Urinary bladder (tissue), 4 donors: ENCODE measurements at places on chromosomes 3 and 15. TPM values are rescaled to one million over a fixed set of nuclear protein-coding genes. Genes with fewer than 3 reads are reported as not detected.

Gene KATNBL1
- 143 TPM for total RNA-seq

Gene ANKUB1
- not detected for total RNA-seq

Gene MUC4
- total RNA-seq: 0.42 TPM

Gene NEO1
- 52.4 TPM for total RNA-seq

Gene ZMYND10
- 1.2 TPM for total RNA-seq

Gene PIGZ
- 5.8 TPM for total RNA-seq

Gene GNAT1
- total RNA-seq: not detected

Gene TP63
- total RNA-seq: 26.3 TPM

Gene SERINC4
- total RNA-seq: not detected

Gene PIAS1
- 79.8 TPM for total RNA-seq

Gene TF
- total RNA-seq: 1.2 TPM

Gene GRK7
- total RNA-seq: 0.16 TPM

- no peak for DNase-seq
These were observed 5.9 kb downstream of the SOX2 start for GRCh38 chr3:181717549-181718171.

GRCh38 chr3:32960404-32961170 lies 9.1 kb downstream of the CCR4 start:
- no peak for DNase-seq

GRCh38 chr15:72272997-72273352 lies 621 bp upstream of the PARP6 start:
- DNase-seq: no peak

- no peak for DNase-seq
These were observed 102.5 kb upstream of the COL6A5 start for GRCh38 chr3:130242850-130243569.

DNA sequence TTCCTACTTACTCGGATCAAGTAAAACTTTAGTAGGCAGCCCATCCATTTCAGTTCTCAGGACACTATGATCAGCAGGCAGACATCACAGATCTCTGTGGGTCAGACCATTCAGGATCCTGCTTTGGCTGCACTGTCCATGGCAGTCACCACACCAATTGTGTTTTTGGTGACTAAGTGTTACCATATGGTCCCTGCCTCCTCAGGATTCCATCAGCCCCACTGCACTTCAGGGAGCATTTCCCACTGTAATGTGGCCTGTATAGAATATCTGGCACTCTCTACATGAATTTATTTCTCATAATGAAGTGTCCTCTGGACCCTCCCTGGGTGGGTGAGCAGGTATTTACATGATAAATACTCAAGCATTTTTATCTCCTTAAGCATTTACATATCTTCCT lies 41.3 kb downstream of the ZNF445 start:
- DNase-seq: no peak

- no peak for DNase-seq
These were observed 75.2 kb downstream of the CHSY1 start for GRCh38 chr15:101176625-101177024.

DNA sequence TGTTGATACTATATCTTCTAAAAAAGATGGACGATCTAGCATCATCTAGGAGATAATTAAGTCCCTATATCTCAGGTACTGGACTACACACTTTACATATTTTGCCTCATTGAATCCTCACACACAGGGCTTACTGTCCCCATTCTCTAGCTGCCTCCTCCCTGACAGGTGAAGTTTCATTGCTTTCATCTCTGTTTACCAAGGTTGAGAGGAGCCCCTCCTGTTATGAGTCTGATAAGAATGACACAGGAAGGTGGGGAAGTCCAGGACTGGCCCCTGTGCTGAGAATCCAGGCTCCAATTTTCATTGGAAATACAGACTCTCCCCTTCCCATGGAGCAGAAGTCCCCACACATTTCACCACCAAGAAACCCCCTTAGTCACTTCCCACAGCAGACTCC lies 105.2 kb downstream of the XXYLT1 start:
- DNase-seq: no peak

DNA sequence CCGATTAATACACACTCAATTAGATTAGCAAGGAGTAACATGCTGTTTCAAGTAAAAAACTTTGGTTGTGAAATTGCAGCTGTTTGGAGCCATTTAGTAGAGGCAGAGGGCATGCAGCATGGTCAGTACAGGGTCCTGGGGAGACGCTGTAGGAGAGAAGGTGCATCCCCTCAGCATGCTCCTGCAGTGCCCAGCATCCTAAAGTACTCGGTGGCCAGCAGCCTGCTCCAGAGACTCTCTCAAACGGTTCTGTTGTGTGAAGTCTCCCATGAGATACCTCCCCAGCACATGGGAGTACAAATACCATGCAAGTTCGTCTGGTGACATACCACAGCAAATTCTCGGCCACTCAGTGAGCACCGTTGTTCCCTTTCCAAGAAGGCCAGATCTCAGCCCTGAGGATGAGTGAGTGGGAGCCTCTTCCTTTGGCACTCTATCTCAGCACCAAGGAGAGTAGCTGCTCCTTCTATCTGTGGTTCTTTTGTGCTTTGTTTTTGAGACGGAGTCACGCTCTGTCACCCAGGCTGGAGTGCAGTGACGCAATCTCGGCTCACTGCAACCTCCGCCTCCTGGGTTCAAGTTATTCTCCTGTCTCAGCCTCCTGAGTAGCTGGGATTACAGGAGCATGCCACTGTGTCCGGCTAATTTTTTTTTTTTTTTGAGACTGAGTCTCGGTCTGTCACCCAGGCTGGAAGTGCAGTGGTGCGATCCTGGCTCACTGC lies 72.7 kb downstream of the TJP1 start:
- no peak for DNase-seq

DNA sequence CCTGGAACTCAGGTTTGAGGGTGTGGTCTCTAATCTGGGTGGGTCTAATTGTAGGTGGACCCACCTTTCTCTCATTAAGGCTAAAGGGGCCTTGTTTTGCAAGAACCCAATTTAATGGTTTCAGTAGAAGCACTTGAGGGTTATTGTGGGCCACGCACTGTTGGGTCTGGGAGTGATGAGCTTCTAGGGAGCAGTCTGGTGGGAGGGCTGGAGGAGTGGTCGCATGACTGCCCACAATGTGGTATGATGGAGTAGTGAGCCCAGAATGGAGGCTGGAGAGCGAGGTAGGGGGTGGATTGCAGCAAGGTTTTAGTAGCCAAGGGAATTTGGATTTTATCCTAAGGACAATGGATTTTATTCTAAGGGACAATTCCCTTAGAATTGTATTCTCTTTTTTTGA lies 2.7 kb downstream of the TATDN2 start:
- no peak for DNase-seq

GRCh38 chr3:44511238-44511566 lies 33.7 kb upstream of the ZNF445 start:
- DNase-seq: no peak

GRCh38 chr15:95497634-95498033 lies 832.9 kb upstream of the NR2F2 start:
- DNase-seq: no peak

- DNase-seq: no peak
These were observed 609.7 kb upstream of the GOLIM4 start for GRCh38 chr3:168705412-168705811.

DNA sequence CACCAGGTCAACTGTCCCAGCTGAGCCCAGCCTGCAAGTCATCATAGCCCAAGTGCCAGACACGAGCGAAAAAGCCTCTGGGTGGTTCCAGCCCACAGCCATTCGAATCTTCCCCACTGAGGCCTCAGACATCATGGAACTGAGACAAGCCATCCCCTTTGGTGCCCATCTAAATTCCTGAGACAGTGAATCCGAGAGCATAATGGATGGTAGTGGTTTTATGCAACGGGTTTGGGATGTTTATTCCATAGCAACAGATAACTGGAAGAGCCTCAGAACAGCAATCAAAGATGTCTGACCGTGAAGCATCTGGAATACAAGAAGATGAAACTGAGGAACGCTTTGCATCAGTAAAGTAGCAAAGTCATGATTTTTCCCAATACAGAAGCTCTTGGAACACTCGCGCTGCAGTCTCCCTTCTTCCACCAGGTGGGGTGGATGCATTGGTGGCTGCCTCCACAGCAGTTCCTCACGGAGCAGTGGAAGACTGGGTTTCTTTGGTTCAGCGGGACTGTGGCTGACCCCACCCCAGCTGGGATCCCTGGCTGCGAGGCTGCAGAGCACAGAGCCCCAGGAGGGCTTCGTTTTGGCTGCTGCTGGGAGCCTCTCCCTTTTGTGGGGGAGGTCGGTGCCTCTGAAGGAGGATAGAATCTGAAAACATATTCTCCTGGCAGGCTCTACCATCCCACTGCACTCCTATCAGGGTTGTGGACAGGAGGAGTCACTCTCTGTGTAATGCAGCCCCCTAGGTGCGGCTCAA lies 26.4 kb upstream of the PDE8A start:
- DNase-seq: peak; percentile 32

- no peak for DNase-seq
These were observed 12.4 kb downstream of the CACNA2D2 start for GRCh38 chr3:50491023-50491422.

DNA sequence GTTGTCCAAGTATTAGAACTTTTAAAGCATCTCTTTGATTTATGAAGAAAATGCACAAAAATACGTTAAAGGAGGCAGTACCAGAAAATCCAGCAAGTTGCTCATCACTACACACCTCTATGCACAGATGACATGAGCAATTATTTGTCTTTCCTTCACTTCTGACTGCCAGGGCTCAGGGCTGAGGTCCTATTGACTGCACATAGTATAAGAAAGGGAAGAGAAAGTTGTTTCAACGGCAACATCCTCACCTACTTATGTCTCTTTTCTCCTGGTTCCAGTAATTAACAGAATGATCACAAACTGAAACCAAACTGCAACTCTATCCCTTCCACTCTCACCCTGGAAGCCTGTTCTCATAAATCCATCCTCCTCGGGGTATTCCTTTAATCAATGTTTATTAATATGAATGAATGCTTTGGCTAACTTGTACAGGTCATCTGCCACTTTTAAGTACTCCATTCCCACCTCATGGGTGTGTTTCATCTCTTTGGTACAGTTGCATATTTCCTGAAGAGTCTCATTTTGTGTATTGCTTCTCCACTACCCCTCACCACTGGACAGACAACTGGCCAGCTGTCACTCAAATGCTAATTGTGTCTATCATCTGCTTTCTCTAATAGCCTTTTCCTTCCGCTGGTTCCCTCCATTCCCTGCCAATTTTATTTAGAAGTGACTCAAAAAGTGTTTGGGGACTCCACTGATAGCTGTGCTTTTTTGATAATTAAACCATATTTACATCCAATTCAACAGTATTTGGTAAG lies 34.5 kb downstream of the RAB27A start:
- DNase-seq: no peak

DNA sequence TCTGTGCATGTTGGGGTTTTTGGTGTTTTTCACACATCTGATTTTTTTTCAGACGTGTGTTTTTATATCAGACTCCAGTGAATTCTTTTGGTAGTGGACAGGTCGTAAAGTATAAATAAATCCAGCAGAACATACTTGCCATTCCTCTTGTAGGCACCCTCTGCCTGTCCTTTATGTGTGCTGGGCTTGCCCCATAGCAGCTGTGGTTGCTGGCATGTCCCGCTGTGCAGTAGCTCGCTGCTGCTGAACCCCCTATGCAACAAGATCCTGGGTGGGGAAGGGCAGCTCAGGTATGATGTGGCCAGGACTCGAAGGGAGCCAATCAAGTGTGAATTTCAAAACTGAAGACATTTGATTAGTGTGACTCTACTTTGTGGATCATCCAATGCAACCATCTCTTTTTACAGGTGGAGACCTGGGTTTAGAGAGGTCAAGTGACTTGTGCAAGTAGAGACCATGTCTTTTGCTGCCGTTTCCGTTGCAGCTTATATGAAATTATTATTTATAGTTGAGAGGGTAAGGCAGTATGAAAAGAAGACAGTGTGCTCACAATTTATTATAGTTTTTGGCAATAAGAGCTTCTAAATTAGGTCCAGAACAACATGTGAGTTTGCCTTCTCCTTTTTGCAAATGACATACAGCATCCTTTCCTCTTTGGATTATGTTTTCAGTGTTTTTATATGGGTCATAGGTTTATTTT lies 350.8 kb upstream of the C2CD4B start:
- no peak for DNase-seq

GRCh38 chr15:36925653-36926426 lies 174.5 kb downstream of the MEIS2 start:
- DNase-seq: no peak

DNA sequence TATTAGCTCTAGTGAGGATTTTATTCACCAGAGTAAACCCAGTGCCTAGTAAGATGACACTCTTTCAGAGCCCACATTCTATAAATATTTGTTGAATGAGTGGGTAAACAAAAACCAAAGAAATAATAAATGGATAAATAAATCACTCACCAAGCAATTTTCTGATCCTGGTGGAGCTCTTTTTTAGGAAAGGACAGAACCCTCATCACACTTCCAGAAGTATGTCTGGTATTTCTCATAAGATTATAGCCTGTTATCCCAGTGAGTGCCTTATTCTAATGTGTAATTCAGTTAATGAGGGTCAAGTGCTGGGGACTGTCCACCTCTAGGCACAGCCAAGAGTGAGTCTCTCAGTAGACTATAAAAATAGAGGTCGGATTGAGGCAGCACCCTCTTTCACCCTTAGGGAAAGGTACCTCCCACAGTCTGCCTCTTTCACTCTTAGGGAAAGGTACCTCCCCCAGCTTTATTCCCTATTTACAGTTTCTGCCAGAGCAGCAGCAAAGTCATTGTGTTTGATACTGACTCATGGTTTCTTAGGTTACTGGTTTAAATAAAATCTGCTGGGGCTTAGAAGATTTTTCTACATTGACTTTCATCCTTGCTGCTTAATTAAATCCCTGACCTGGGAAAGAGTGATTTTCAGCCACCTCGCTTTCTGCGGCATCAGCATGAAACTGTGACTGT lies 145.0 kb downstream of the STAC start:
- no peak for DNase-seq

DNA sequence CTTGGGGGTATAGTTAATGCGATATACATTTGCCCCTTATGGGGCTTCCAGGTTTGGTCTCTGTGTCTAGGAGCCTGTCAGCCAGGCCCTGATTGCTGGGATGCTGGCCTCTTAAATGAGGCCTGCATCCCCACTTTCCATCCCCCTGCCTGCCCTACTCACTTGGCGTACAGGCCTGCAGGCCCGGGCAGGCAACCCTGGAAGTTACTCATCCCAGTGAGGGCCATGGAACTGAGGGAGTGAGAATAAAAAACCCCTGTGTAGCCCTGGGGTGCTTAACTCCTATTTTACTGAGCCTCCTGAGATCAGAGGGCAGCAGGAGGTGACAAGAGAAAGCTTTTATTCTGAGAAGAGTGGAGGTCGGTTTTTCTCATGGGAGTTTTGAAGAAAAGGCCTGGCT lies 2.0 kb downstream of the DISP2 start:
- no peak for DNase-seq

DNA sequence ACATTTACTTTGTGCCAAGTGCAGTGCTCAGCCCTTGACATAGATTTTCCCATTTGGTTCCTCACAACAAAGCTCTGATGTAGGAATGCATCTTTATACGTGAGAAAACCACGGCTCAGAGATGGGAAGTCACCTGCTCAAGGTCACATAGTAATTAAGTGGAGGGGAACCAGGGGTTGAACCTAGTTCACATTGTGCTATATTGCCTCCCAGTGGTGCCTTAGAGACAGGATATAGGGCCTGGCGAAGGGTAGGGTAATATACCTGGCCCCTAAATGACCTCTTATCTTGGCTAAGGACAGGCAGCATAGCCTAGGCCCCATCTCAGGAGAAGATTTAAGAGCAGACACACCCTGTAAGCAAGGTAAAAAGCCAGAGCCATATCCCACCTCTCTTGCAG lies 71.5 kb downstream of the FOXP1 start:
- no peak for DNase-seq

GRCh38 chr3:64259636-64260035 lies 34.4 kb upstream of the PRICKLE2 start:
- no peak for DNase-seq
